Activated CD4-positive, alpha-beta T cell treated with anti-CD3 and anti-CD28 coated beads, Interleukin-2, amount 50 U/mL, for 48 hours (primary cell): ENCODE measurements at places on chromosomes 11 and 22.

GRCh38 chr11:76685237-76685636 lies 14.7 kb upstream of the LRRC32 start:
- DNase-seq, result no peak

DNA sequence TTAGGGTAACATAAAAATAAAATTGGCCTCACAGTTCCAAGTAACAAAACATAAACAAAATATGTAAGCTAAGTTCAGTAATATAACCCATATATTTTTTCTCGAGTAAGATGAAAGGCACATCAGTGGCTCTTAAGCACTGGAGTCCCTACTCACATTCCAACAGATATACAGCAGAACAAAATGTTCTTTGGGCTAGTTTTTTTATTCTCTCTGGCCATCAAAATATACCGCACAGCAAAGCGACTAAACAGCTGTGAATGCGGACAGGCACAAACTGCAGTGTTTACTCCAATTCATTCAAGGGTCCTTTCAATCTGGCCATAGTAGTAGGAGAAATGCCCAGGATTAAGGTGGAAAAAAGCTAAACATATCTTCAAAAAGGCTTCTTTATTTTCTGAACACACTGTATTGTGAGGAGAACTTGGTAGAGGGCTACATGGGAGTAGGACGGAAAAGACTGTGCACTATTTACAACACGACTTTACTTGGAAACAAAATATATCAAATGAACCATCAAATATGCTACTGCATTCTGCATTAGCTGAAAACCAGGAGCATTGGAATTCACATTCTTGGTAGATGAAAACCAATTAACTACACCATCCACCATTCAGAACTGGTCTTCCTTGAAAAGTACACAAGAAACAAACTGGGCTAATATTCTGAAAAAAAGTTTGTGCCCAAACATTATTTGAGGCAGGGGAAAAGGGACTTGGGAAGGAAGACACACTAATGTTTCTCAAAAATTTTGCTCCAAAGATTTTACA lies 4.4 kb downstream of the CDON start:
- DNase-seq, result no peak

DNA sequence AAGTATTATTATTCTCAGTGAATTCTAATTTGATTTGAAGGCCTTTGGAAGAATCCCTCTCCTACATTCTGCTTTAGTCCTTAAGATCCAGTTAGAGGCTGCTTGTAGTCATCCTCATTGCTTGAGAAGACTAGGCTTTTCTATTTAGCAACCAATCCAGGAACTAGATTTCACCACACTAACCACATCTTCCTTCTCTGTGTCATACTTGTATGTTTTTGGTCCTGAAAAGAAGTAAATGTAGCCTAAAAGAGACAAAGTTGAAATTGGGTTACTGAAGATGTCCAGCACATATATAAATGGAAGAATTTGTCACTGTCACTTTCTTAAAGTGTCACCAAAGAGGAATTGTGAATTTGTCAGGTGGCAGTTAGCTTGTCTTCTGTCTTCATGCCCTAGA lies 46.6 kb upstream of the MMP7 start:
- no peak for DNase-seq

DNA sequence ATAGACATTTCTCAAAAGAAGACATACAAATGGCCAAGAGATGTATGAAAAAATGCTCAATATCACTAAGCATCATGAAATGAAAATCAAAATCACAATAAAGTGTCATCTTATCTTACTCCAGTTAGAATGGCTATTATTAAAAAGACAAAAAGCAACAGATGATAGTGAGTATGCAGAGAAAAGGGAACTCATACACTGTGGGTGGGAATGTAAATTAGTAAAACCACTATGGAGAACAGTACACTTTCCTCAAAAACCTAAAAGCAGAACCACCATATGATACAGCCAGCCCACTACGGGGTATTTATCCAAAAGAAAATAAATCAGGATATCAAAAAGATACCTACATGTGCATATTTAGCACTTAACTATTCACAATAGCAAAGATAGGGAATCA lies 700.0 kb upstream of the ANO5 start:
- no peak for DNase-seq

DNA sequence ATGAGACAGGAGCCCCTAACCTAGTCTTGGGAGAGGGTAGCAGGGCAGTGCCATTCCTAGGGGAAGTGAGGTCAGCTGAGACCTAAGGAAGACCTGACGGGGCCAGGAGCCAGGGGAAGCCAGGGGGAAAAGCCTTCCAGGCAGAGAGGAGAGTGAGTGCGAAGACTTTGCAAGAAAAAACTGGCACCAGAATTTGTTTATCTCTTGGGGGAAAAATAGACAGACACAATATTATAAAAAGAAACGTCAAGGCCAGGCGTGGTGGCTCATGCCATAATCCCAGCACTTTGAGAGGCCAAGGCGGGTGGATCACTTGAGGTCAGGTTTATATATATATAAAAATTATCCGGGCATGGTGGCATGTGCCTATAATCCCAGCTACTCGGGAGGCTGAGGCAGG lies 26.9 kb upstream of the TESMIN start:
- no peak for DNase-seq
